Suppressor macrophage (primary cell): ENCODE measurements at places on chromosomes 7 and 10.

GRCh38 chr7:80124526-80125264, 9.9 kb upstream of the GNAI1 start:
- no peak for DNase-seq

GRCh38 chr7:12686234-12686890, 1.1 kb upstream of the ARL4A start:
- peak; percentile 97 for DNase-seq

GRCh38 chr10:131090761-131091661, 220.5 kb downstream of the TCERG1L start:
- DNase-seq = no peak

DNA sequence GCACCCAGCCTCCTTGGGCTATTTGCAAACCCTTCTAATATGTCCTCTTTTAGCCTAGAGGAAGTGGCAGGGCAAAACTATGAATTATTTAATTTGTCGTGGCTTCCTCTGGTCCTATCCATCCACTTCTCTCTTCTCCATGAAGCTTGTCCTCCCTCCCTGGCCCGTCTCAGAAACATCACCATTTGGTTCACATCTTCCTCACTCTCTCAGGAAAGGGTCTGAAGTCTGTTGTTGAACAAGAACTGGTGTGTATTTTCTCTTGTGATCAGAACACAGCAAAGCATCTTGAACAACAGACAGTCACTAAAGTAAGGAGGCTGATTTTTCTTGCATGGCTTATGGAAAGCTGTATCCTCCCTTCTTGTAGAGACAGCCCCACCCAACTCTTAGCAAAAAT, 550.1 kb upstream of the NRP1 start:
- no peak for DNase-seq

- no peak for DNase-seq
Measured at GRCh38 chr7:131608116-131608500, 51.7 kb upstream of the PODXL start.

DNA sequence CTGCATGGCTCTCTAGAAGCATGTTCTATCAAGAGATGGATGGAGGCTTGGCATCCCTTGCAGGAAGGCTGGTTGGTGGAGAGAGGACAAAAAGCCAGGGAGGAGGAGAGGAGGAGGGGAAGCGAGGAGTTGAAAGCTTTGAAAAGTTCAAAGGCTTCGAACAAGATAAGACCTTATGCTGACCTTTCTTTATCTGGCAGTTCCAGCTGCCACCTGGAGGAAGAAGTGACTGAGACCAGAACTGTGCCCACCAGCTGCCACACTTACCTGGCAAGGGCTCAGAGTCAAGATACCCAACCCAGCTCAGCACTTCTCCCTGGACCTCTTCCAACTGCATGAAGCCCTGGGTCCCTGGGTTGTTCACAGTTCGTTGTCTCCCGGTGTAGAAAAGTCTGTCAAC, 14.8 kb downstream of the CCL24 start:
- DNase-seq = no peak

DNA sequence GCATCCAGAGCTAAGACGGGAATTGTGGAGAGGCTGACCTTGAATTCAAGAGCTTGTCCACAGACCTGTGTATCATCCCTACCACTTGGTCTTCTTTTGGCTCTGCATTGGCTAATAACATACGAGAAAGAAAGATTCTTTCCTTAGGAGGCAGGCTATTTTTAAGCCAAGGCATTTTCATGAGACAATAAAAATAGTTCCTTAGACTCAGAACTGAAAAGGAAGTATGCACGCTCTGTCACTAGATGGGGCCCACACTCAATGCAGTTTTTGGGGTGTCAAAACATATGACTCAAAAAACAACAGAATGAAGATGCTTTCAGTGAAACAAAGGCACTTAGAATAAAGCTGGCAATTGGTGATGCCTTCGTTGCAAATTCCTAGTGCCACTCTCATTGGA, 265.9 kb upstream of the DGKB start:
- DNase-seq = no peak

GRCh38 chr7:26061678-26062603, 90.1 kb upstream of the NFE2L3 start:
- DNase-seq = peak; percentile 81

DNA sequence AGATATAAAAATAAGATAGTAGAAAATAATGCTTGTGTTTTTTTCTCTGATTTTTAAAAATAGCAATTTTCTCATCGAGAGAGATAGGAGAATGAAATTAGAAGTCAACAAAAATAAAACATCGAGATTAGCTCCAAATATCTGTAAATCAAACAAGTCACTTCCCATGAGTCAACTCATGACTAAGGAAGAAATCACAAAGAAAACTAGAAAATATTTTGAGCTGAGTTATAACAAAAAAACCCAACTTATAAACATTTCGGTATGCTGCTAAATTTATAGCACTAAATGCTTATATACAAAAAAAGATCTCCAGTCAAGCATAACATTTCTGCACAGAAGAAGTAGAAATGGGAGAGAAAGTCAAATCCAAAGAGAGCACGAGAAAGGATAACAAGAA, 140.1 kb downstream of the ITGA8 start:
- no peak for DNase-seq

- DNase-seq = no peak
Measured at GRCh38 chr10:110642204-110643034, 1.7 kb upstream of the RBM20 start.

- DNase-seq = no peak
Measured at GRCh38 chr7:84107259-84107658, 87.3 kb downstream of the SEMA3A start.

- DNase-seq = peak; percentile 81
Measured at GRCh38 chr7:101952355-101953247, 135.2 kb downstream of the CUX1 start.

DNA sequence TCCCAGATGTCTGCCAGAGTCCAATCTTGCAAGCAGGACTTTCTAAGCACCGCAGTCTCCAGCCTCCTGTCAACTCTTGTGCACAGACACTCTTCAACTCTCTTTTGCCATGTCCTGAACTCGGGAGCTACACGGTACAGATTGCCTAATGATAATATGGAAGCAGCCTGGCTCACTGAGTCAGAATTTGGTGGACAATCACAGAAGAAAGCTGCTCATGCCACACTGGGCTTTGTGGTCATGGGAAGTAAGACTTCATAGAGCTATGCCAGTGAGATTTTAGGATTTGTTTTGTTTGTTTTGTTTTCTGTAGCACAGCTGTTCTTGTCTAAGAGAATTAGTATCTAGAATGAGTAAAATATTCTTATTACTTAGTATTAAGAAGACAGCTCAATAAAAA, 144.1 kb upstream of the PRSS58 start:
- no peak for DNase-seq

DNA sequence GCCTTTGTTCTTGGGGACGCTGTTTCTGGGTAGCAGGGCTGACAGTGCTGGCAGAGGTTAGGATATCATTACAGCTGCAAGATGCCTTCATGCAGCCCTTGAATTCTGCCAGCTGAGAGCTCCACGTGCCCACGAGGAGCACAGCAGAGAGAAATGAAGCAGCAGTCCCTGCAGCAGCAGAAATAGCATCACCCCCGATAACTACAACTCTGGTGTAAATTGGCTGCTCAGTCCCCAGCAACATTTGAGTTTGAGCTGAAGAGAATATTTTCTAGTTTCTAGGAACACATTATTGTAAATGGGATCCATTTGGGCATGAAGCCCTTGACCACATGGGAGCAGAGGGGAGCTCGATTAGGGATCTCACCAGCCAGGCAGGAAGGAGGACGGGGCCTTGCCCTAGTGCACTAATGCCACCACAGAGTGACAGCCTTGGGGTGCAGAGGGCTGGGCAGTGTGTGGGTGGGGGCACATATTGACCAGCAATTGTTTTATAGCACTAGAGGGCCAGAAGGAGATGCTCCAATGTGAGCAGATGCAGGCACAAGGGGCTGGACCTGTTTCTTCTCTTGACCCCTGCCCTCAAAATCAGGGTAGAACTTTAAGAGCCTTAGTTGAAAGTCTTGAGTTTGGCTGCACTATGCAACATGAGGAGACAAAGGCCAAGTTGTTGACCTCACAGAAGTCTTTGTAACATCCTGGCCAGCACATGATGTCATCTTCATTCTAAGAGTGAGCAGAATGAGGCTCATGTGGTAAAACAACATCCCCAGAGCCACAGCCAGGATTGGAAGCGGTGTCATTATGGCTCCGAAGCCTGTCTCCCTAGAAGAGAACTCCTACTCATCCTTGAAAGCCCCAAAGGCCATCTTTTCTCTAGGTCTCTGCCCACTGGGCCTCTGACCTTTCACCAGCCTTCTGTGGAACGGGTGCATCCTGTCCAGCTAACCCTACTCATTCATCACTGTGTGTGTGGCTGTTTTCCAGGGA, 52.6 kb downstream of the ADCY1 start:
- no peak for DNase-seq

- DNase-seq = no peak
Measured at GRCh38 chr7:12222889-12223579, 11.9 kb downstream of the TMEM106B start.

GRCh38 chr7:433558-433957, 86.1 kb downstream of the PDGFA start:
- DNase-seq = no peak

GRCh38 chr7:16773884-16774283, 20.3 kb downstream of the TSPAN13 start:
- no peak for DNase-seq

DNA sequence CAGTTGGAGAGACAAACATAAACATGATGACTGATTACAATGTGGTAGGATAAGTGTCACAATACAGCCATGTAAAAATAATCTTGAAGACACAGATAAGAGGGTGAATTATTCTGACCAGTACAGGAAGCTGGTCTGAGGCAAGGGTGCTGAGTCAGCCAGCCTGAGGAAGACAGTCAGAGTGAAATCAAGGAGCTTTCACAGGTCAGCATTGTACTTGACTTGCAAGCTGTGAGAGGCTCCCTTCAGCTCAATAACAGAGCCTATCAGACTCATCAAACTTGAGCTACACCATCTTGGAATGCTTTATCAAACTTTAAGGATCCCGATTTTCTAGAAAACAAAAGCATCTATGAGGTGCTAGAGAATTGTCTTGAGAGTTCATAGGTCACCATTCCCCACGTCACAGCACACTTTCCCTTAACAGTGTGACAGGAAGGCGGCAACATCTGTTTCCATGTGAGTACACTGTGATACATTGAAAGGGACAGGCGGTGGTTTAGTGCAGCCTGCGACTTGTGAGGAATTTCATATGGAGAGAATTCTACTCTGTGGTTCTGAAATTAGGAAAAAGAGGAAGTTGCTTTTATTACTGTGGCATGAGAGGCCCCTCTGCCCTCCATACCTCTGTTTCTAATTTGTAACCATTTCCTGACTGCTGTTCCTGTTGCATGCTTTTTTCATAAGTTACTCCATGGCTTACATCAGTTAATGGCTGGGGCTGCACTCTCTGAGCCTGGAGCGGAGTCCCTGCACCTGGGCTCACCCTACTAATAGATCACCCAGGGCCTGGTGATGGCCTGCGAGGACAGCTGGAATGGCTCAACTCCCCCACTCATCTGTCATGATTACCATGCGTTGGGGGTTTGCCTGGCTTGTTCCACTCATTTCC, 417.1 kb downstream of the SUGCT start:
- DNase-seq = peak; percentile 82

GRCh38 chr7:70093205-70093904, 495.1 kb downstream of the AUTS2 start:
- no peak for DNase-seq

DNA sequence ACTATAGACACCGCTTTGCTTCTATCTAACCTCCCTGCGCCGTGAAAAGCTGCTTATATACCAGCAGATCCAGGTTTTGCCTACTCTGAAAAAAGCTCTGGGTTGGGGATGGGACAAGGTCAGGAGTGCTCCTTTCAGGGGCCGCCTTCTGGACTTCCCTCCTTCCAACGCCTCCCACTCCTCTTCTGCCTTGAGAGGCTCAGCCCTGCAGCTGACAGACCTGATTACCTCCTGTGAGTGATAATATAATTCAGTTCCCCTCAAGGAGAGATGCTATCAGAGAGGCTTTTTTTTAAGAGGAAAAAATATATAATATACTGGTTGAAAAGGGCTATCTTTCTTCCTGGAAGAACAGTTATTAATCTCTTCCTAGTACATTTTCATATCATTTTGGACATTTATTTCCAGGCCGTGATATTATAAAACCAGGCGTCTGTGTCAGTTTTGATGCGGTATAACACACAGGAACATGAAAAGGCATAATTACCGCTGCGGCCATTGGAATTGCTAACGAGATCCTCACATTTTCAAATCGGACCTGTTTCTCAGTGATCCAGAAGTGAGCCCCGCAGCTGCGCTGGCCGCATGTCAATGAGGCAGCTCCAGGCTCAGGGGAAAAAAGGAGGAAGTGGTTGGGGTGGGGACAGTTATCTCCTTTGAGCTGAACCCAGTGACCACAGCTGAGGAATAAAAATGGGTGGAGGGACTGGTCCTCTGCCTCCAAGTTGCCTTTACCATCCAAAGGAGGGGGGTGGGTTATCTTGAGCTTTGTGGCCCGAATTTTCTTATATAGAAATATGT, 457.1 kb downstream of the TYW1 start:
- DNase-seq = no peak

GRCh38 chr7:26978146-26978545, 113.8 kb upstream of the SKAP2 start:
- peak; percentile 61 for DNase-seq

DNA sequence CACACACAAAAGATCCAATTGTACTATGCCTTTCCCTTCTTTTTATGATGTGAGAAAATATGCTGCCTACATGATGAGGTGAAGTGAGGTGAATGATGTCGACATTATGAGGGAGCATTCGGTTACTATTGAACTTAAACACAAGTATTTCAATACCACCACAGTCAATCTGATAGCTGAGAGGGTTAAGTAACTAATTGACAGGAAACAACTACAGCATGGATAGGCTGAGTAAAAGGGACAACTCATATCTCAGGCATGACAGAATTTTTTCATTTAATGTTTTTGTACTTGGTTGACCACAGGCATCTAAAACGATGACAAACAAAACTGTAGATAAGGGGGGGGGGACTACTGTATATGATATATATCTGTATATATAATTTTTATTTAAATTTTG, 488.9 kb downstream of the SH2D4B start:
- no peak for DNase-seq

- no peak for DNase-seq
Measured at GRCh38 chr10:10500937-10501336, 516.7 kb upstream of the CELF2 start.

GRCh38 chr7:80859272-80859970, 59.4 kb downstream of the SEMA3C start:
- no peak for DNase-seq

DNA sequence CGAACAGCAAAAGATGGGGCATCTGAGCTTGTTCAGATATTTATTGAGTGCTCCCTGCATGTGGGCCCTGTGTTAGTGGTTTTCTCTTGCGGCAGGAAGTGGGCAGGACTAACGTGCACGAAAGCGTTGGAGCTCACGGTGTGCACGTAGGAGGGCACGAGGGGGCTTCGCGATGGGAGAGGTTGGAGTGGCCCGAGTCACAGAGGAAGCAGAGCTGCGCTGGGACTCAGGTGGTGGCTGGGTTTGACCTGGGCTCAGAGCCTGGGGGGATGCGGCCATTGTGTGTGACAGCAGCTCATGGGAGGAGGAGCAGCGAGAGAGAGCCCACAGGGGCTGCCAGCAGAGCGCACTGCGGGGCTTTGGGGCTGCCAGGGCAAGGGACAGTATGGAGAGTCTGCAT, 7.7 kb downstream of the ZSCAN25 start:
- DNase-seq = no peak

GRCh38 chr7:155589001-155589980, 42.9 kb upstream of the CNPY1 start:
- DNase-seq = no peak
